NCI-H1048 (cell line): ENCODE measurements at places on chromosomes 1 and 21.

DNA sequence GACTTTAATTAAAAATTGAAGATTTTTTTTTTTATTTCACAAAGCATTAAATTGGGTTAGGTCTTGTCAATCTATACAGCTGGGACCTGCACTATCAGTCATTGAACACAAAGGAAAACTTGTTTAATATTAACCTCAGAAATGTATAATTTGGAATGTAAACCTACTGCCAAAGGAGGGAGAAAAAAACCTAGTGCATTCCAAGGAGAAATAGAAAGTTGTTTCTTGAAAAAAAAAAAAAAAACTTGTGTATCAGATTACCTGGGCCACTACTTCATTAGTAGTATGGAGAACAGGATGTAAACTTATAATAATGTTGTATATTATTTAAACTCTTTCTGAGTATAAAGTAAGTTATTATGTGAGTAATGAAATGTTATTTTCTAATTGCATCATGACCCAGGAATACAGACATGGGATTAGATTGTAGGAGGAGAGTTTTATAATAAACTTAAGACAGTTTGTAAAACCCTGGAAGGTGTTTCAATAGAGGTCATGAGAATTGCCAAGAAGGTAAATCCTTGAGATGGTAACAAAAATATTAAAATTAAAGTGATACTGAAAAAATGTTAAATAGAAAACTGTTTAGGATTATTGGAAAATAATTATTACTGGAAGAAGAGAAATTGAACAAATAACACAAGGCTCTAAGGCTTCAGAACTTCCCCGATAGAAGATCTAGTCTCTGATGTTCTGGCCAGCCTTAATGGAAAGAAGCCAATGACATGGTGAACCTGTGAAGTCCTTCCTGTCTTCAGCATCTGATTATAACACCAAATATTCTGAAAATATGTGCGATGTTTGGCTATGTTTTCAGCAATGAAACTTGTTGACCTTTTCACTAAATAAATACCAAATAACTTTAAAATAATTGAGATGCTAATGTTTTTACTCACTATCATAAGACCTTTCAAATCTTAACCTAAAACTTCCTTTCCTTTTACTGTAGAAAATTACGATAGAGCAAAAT, 412.8 kb upstream of the LYPLAL1 start:
- no peak for DNase-seq

DNA sequence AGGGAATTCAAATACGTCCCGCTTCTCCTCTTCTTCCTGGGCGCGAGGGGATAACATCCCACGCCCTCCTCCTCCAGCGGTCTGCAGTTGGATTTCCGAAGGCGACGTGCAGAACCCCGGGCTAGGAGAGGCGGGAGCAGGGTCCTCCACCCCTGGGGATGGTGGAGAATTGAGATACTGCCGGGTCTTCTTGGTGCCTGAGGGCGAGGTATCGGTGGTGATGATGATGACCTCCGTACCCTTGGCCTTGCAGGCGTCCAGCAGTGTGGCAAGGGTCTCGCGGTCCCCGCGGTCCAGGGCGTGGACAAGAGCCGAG, 3.2 kb upstream of the LIX1L start:
- no peak for DNase-seq

GRCh38 chr1:108149796-108150467, 50.2 kb downstream of the SLC25A24 start:
- no peak for DNase-seq

DNA sequence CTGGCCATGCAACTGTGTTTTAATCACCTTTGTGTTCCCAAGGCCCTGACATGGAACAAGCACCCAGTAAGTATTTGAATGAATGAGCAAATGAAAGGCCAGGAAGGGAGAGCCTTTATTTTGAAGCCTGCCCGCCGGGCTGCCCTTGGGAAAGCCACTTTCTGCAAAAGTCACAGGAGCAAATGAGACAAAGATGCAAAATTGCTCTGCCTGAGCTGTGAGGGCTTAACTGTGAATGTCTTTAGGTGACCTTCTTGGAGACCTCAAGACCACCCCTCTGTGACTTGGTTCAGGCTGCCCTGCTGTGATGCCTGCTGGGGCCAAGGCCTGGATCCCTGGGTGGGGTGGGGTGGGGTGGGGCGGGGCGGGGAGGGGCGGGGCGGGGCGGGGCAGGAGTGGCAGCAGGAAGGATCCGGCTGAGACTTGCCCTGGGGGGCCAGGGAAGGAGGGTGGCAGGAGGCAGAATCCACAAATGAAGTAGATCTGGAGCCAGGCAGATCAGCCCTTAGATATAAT, 54.0 kb downstream of the RUNX3 start:
- no peak for DNase-seq
